Activated naive CD8-positive, alpha-beta T cell treated with anti-CD3 and anti-CD28 coated beads, Interleukin-2, amount 10 ng/mL, durations not matched to agents 7 days and 5 days (primary cell): ENCODE measurements at places on chromosomes 12 and 14. TPM values are rescaled to one million over a fixed set of nuclear protein-coding genes. Genes with fewer than 3 reads are reported as not detected.

DNA sequence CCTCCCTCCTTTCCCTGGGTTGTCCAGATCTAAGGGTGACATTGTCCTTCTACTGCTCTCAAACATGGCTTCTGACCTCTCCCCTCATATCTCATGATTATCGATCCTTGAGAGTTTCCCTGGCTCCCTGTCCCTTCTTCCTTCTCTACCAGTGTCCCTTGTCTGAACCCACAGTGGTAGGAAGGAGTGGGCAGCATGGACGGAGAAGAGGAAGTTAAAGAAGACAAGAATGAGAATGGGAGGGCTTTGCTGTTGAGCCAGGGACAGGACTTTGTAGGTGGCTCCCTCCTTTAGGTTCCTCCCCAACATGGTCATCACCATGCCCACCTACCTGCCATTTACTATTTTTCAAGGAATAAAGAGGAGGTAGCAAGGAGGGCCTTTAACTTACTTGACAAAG lies 166.7 kb downstream of the TMEM117 start:
- H3K27me3 ChIP-seq: no peaks in the 10 kb centered on the region
- H3K4me3 ChIP-seq: no peak overlapping the region
- DNase-seq: no peak
- no peak overlapping the region for H3K27ac ChIP-seq
- no peaks in the 10 kb centered on the region for H3K36me3 ChIP-seq
- no peaks in the 10 kb centered on the region for H3K4me1 ChIP-seq

DNA sequence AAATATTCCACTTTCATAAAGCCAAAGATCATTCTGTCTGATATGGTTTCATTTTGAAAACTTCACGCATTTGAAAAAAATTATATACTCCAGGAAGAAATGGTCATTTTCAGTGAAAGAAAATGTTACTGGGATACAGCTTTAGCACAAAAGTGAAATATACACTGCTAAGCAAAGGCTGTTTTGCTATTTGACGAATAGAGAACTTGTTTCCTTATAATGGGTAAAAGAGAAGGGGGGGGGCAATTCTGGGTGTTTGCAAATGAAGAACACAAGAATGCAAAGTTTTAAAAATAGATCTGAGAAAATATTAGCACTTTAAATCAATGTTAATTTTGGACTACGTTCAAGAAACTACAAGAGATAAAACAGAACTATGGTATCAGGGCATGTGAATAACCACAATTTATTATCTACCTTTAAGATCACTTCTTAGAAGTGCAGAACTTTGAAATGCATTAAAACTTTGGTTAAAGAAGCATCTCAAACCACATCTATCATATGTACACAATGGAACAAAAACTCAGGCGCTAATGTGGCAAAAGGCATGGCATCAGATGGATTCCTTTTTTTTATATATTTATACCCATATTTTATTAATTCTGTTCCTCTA lies 51.1 kb downstream of the EFCAB11 start:
- H3K36me3 ChIP-seq: no peaks in the 10 kb centered on the region
- H3K4me1 ChIP-seq: peaks cover 12% of the 10 kb centered on the region
- no peak overlapping the region for H3K27ac ChIP-seq
- peaks cover 2% of the 10 kb centered on the region for H3K27me3 ChIP-seq
- H3K4me3 ChIP-seq: no peak overlapping the region

The CD163 gene
- total RNA-seq: 5.3 TPM

The CFAP73 gene
- total RNA-seq: 0.55 TPM

The NANOG gene
- total RNA-seq: not detected
